GM12878 (cell line): ENCODE measurements at places on chromosomes 6 and 20.

GRCh38 chr6:44397424-44398164 is 10.1 kb downstream of the CDC5L start:
- H3K4me3 ChIP-seq = no peak overlapping the region
- DNase-seq = no peak
- no peak overlapping the region for H3K27ac ChIP-seq
- H3K4me1 ChIP-seq = no peaks in the 10 kb centered on the region
- H3K36me3 ChIP-seq = peaks cover 9% of the 10 kb centered on the region
- no peaks in the 10 kb centered on the region for H3K27me3 ChIP-seq

GRCh38 chr20:673603-674001 is 2.0 kb downstream of the SCRT2 start:
- H3K27ac ChIP-seq = no peak overlapping the region
- peaks cover 4% of the 10 kb centered on the region; the same call in 1 of the 2 replicates for H3K4me1 ChIP-seq
- H3K4me3 ChIP-seq = no peak overlapping the region
- no peak for DNase-seq

- H3K36me3 ChIP-seq = no peaks in the 10 kb centered on the region
- no peaks in the 10 kb centered on the region for H3K27me3 ChIP-seq
- H3K4me3 ChIP-seq = no peak overlapping the region
These were observed 36.8 kb downstream of the CENPW start for GRCh38 chr6:126376682-126377081.

- H3K27ac ChIP-seq = no peak overlapping the region
- no peak for DNase-seq
- H3K27me3 ChIP-seq = no peaks in the 10 kb centered on the region; the same call in 1 of the 2 replicates
These were observed 391.6 kb downstream of the TAF4 start for GRCh38 chr20:61674121-61674520.

- H3K4me1 ChIP-seq = no peaks in the 10 kb centered on the region
- no peaks in the 10 kb centered on the region; the same call in 1 of the 2 replicates for H3K27me3 ChIP-seq
- H3K36me3 ChIP-seq = no peaks in the 10 kb centered on the region
- H3K4me3 ChIP-seq = no peak overlapping the region
- H3K27ac ChIP-seq = no peak overlapping the region
These were observed 43.7 kb downstream of the DAAM2 start for GRCh38 chr6:39835821-39836295.
